ENCODE measurements at places on chromosomes 12 and 14.

- no peak for DNase-seq
These were observed 134.9 kb upstream of the SRRM4 start for GRCh38 chr12:118846416-118846815.

- DNase-seq, result no peak
These were observed 5.5 kb downstream of the NKX2-1 start for GRCh38 chr14:36514278-36515104.

- peak; percentile 37 for DNase-seq
These were observed 3.6 kb downstream of the ISCU start for GRCh38 chr12:108565976-108566375.

DNA sequence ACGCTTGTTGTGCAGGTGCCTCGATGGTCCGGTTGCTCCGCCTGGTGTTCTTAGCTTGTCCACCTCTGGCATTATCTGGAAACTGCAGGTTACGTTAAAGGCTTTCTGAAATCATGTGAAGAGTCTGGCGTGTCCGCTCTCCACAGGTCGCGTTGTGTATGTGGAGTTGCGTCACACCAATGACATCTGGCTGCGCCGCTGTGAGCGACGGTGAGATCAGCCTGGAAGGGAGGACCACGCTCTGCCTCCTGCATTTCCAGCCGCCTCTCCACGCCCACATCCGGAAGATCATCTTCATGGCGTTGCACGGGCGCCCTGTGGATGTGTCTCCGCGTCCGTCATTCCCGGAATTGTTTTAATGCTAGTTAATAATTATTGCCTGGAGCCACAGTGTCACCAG lies 50.6 kb upstream of the GALNT9 start:
- DNase-seq, result no peak

- DNase-seq, result no peak
These were observed 14.7 kb downstream of the BTBD7 start for GRCh38 chr14:93317875-93318807.

DNA sequence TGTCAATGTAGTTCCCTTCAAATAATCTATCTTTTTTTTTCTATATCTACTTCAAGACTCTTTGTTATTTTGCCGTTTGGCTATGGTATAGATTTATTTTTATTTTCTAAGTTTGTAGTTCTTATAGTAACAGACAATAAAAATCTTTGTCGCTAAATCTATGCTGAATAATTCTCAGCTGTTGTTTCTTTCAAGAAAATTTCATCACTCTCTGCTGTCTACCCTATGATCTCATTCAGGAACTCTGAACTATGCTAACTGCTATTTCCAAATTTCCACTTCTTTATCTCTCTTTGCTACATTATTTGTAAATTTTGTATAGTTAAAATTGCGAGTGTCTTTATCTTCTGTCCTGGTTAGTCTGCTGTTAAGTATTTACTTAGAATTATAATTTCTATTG lies 353.6 kb downstream of the LRFN5 start:
- DNase-seq, result no peak

GRCh38 chr12:113798552-113798951 lies 167.6 kb downstream of the RBM19 start:
- no peak for DNase-seq

- no peak for DNase-seq
These were observed 10.6 kb downstream of the IL22 start for GRCh38 chr12:68242777-68243176.

DNA sequence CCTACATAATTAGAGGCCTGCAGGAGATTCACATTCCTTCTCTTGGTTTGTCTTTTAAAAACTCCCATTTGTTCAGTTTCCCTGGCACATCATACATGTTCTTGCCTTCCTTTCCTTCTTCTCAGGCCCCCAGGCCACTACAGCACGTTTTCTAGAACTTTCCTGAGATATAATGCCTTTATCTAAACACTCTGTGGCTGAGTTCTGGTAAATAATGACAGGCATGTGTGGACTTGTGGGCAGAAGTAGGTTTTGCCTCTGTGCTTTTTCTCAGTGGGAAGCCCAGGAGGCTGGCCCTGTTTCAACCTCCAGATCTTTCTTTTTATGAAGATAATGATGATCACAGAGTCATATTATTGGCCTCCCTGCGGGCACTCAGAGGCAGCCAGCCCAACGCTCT lies 117.2 kb downstream of the TMX1 start:
- no peak for DNase-seq

- DNase-seq, result no peak
These were observed 109.3 kb upstream of the MYF6 start for GRCh38 chr12:80598004-80598606.

- DNase-seq, result no peak
These were observed 72.7 kb downstream of the RIN3 start for GRCh38 chr14:92585981-92586937.

DNA sequence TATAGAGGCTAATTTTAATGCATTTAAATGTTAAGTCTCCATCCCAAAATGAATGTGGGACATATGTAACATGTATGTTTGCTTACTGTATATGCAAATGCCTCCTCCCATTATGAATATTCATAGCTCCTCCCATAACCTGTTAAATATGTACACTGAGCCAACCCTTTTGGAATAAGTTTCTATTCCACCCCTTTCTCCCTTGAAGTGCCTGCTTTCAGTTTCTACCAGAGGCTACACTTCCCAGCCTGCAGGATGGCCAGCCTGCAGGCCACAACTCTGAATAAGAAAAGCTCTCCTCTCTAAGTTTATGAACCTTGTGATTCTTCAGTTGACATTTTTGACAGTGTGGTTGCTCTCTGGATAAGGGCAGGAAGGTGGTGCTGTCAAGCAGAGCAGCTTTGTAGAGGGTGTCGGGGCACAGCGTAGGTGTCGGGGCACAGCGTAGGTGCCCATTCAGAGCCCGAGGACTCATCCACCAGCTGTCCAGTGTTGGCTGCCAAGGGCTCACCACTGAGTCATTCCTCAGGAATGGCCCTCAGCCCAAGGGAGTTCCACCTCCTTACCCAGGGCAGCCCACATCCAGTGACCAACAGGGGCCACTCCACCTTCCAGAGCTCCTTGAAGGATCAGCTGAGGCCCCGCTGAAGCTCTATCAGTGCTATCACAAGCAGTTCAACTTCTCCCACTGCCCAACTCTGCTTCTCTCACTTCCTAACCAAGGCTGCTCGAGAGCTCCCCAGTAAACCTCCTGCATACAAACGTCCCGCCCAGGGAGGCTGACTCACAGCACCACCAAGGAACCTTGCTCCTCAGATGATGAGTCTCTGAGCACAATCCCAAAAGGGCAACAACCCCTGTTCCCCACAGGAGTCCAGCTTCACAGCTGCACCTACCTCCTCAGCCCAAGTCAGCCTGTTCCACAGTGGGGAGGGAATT lies 31.4 kb downstream of the VWF start:
- DNase-seq, result no peak

DNA sequence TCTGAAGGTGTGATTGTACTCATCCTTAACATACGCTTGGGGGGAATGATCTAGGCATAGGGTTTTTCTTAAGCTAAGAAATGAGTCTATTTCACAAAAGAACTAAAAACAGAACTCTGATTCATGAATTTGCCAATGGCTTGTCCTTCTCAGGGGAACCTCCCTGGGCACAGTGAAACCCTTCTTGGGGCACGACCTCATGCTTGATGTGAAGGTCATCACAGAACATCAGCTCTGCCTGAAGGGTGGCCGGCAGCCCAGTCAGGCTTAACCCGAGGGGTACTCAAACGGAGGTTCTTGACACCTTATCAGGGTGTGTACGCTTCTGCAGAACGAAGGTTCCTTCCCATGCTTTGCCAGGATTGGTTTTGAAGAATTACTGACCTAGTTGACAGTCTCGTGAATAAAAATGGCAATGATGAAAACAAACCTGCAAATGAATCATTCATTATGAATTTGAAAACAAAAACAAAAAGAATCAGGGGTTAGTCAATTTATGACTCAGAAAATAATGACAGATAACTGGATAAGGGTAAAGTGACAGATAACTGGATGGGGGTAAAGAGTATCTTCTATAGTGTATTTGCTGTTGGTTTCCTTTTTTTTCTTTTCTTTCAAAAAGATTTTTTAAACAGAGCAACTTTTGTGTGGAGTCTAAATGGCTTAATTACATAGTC lies 86.4 kb downstream of the GALNT8 start:
- DNase-seq, result no peak

GRCh38 chr12:127503246-127503645 lies 763.7 kb upstream of the TMEM132C start:
- no peak for DNase-seq

- DNase-seq, result no peak
These were observed 253.3 kb downstream of the ATXN7L3B start for GRCh38 chr12:74790931-74791330.

DNA sequence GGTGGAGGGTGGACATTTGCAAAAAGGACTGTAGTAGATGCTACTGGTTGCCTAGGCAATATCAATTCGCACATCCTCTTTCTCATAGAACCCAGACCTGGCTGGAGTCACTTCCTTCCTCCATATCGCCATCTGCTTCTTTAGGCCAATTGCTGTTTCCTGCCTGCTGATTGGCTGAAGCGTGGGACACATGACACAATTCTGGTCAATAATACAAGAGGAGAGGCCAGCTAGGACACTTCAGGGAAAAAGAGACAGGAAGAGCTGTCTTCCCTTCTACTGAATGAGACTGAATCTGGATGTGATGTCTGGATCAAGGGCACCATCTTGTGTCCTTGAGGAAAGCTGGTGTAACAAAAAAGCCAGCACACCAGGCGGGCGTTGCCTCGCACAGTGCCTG lies 53.8 kb downstream of the TRPV4 start:
- no peak for DNase-seq

DNA sequence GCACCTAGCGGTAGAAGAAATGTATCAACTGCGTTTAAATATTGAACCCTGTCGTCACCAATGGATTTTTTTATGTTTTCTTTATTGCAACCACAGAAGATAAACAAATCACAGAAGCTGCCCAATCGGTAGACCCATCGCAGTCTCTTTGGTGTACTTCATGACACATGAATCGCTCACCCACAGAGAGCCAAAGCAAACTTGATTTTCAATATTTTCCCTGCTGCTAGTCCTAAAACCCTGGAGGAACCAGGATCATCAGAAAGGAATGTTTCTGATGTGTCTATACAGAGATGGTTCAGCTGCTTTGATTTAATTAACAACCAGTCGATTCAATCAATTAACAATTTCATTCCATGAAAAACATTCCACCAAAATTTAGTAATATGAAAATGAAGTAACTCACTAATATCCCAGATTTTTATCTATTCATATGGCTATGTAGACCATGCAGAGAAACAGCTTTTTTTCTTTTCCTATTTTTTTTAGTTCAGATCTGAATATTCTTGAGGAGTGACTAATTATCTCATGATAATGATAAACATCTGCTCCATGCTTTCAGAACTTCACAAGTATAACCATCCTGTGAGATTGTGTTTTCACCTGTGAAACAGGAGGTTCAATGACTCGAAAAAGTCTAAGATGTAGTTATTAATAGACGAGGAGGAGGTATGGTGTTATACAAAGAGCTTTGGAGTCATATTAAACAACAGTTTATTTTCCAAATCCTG lies 46.1 kb downstream of the DIO2 start:
- no peak for DNase-seq

DNA sequence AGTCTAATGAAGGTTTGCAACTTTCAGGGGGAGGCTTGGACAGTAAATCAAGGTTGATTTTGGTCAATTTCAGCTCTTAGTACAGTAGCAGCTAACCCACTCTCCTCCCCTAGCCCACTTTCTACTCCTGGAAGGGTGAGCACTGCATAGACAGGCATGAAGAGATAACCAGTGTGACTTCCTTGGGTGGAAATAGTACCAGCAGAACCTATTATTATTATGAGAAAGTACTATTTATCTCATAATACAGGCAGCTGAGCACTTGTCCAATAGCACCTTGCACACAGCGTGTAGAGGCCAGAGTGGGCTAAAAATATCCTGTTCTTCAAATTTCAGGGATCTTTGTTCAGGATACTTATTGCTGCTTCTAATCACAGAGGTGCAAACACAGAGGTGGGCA lies 96.2 kb upstream of the FKBP4 start:
- DNase-seq, result no peak

DNA sequence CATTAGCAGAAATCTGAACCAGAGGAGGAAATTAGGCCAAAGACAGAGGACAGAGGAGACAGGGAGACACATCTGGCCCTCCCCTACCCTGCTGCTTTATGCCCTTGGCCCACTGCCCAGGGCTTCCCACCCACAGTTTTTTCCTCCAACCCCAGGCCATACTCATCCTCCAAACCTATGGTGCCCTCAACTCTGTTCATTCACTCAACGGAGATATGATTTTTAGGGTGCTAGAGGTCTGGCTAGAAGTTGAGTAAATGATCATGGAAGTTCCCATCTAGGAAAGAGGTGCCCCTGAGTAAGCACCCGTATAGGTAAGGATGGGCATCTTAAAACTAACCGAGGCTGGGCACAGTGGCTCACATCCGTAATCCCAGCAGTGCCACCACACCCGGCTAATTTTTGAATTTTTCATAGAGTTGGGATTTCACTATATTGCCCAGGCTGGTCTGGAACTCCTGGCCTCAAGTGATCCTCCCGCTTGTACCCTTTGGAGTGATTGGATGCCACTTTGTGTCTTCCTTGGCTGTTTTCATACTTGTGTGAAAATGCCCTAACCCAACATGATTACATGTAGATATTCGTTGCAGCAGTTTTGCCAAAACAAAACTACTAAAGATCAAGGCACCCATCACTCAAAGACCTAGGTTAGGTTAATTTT lies 4.4 kb downstream of the KRT18 start:
- DNase-seq, result no peak

GRCh38 chr14:93734086-93734822 lies 54.0 kb downstream of the PRIMA1 start:
- no peak for DNase-seq

GRCh38 chr14:96092936-96093335 lies 53.8 kb downstream of the C14orf132 start:
- DNase-seq, result no peak
